Pulmonary artery endothelial cell (primary cell): ENCODE measurements at places on chromosomes 6 and 20.
A peak's percentile ranks its signal among the peaks of the same experiment; 100 is the strongest.

DNA sequence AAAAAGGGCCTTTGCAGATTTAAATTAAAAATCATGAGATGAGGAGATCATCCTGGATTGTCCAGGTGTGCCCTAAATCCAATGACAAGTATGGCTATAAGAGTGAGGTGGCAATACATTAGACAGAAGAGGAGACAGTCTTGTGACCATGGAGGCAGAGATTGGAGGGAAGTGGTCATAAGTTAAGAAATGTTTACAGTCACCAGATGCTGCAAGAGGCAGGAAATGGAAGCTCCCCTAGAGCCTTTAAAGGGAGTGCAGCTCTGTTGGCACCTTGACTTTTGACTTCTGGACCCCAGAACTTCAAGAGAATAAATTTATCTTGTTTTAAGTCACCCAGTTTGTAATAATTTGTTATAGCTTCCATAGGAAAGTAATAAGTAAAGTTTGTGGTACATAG lies 61.1 kb downstream of the HMGN3 start:
- no peak for DNase-seq

DNA sequence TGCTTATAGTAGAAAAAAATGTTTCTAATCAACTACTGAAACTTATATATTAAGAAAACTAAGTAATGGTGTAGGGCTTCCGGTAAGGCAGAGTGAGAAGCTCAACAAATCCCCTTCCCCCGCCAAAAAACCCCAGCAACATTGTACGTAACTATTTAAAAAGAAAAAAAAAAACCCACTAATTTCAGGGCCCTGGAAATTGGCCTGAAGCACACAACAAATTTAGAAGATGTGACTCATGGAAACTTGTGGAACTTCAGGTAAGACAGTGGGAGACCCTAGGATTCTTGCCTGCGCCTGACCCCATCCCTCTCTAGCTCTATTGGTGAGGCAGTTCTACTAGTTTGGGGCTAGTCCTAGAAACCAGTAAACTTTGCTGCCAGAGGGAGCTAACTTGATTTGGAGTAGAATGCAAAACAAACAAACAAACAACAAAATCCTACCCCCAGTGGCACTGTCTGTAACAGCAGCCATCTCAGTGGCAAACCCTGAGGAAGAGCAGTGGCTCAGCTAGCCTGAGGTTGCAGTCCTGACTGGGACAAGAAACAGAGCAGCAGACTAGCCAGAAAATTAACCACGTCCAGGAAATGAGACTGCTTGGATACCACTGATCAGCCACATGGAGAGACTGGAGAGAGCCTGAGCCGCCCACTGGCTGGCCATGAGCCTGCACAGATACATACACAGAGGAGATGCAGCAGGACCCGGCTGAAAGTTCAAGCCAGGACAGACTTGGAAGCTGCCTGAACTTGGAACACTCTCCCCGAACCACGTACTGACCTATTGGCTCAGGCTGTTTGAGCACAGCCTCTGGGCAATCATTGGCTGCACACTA lies 135.1 kb downstream of the TBXT start:
- no peak for DNase-seq

- DNase-seq = peak; percentile 82
Measured at GRCh38 chr20:33554914-33555420, 65.1 kb downstream of the CBFA2T2 start.

DNA sequence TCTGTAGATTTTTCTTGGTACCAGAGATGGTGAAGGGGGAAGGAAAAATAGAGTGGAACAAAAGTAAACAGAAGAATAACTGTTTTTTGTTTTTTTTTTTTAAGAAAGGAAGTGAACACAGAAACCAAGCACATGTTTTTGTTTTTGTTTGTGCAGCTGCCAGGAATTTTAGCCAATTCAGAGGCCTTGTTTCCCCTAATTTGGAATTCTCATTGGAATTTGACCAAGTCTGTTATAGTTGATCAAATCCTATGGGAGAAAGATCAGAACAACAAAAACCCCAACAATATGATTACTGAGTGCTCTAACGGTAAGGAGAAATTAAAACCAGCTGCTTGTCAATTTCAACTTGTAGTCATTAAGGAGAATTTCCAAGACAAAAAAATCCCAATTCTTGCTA lies 18.2 kb upstream of the IL22RA2 start:
- no peak for DNase-seq

- DNase-seq = no peak
Measured at GRCh38 chr6:13764996-13765395, 49.4 kb downstream of the MCUR1 start.

- peak; percentile 96 for DNase-seq
Measured at GRCh38 chr6:11207199-11207968, 25.1 kb downstream of the NEDD9 start.

- DNase-seq = no peak
Measured at GRCh38 chr6:139194740-139195139, 59.9 kb downstream of the HECA start.

GRCh38 chr20:34401741-34402455 lies 38.8 kb downstream of the ITCH start:
- DNase-seq = no peak

DNA sequence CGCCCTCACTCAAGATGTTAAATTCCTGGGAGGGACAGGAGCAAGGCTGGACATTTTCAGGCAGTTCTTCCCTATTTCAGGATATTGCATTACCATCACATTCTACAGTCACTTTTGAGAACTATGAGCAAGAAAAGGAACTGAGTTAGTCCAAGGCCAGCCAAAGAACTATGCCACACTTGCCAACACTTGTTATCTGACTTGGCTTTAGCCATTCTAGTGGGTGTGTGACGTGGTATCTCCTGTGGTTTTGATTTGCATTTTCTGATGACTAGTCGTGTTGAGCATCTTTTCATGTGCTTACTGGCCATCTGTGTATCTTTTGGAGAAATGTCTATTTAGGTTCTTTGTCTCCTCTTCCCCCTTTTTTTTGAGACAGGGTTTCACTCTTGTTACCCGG lies 12.0 kb downstream of the XRN2 start:
- DNase-seq = no peak

GRCh38 chr6:149130090-149130489 lies 187.4 kb upstream of the TAB2 start:
- DNase-seq = no peak

GRCh38 chr6:87139236-87139635 lies 16.1 kb upstream of the ZNF292 start:
- DNase-seq = peak; percentile 10

DNA sequence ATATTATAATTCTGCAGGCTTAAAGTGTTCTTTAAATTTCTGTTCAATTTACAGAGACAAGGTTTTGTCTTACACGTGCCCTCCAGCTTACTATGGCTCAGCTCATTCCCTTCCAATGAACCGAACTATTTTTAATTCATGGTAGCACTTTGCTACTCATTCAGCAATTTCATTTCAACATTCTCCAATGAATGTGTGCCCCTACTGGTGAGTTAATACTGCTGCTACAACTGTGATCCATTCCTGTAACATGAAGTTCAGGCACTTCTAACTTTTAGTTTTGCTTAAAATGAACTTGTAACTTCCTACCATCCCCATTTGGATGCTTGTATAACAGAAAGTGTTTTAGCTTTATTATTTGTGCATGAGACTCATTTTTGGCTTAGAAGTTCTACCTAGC lies 99.7 kb downstream of the F13A1 start:
- DNase-seq = no peak

DNA sequence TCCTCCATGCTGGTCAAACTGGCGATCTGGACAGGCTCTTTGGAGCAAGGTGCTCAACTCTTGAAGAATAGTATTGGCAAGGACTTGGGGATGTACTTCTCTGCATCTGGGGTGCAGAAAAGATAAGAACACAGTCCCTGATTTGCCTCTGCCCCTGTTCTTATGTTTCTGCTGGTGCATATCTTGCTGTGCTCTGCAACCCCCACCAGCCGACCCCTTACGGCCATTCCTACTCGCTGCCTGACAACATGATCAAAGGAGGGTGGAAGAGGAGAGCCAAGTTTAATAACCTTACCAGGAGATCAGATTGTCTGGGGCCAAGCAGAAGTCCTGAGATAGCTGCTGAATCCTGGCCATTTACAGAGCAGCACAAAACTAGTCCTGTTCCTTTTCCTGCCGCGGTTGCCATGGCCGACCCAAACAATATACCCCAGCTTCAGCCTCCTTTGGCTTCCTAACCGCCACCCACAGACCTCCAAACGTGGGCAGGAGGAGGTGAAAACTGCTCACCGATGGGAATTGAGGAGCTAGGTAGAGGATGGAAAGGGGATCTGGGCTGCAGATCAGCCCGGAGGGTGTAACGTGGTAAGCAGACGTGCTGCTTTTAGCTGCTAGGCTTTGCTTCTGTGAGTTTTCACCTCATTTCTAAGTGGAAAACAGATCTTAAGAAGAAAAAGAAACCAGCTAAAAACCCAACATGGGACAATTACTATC lies 60.9 kb downstream of the ATXN1 start:
- DNase-seq = no peak

DNA sequence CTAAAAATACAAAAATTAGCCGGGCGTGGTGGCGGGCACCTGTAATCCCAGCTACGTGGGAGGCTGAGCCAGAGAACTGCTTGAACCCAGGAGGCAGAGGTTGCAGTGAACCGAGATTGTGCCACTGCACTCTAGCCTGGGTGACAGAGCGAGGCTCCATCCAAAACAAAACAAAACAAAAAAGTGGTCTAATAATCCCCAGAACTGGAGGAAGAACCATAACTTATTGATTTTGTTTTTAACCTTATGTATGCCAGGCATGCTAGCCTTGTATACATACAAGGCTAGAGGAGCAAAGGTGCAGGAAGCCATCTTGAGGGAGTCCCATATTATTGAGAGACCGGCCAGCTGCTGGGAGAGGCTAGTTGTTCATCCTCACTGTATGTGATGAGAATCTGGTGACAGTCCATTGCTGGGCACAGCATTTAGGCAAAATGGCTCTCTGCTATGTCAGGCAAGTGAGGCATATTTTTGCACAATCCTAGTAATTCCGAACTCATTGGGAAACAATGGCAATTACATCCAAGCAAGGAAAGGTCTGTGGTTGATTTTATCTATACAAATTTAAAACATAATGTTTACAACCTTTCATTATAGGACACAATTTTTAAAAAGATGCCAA lies 18.0 kb downstream of the HFE start:
- no peak for DNase-seq

DNA sequence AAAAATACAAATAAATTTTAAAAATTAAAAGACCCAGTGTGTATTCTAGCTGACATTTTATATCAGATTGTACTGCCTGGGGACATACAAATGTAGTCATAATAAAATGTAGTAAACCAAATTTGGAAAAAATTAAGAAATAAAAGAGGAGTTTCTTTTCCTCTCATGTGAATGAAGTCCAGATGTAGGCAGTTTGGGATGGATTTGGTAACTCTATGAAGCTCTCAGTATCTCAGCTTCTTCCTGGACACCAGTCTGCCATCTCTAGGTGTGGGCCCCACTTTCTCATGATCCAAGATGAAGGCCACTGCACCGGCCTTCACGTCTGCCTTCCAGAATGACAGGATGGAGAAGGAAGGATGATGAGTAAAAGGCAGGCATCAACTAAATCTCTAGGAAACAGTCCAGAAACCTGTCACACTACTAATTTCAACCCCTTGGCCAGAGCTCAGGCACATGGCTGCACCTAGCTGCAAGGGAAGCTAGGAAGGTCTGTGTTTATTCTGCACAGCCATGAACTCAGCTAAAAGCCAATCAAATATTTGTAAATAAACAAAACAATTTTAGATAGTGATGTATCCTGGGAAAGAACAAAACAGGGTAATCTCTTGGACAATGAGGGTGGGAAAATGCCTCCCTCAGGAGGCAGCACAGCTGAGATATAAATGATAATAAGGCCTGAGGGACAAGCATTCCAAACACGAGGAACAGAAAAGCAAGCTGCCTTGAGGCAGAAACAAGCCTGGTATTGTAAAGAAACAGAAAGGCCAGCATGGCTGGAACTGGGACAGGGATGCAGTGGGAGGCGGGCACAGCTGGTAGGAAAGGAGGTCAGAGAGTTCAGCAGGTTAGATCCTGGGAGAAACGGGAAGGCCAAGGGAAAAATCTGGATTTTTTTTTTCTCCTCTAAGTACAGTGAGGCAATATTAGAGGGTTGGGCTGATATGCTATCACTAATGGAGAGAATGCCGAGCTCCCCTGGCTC lies 88.5 kb upstream of the PTPN1 start:
- DNase-seq = no peak

- DNase-seq = no peak
Measured at GRCh38 chr6:97427648-97428047, 144.6 kb upstream of the MMS22L start.

GRCh38 chr6:37407948-37408347 lies 25.1 kb upstream of the CMTR1 start:
- DNase-seq = no peak

GRCh38 chr20:46126440-46127056 lies 8.4 kb downstream of the CD40 start:
- DNase-seq = no peak

GRCh38 chr6:107439406-107439805 lies 20.0 kb downstream of the PDSS2 start:
- no peak for DNase-seq

DNA sequence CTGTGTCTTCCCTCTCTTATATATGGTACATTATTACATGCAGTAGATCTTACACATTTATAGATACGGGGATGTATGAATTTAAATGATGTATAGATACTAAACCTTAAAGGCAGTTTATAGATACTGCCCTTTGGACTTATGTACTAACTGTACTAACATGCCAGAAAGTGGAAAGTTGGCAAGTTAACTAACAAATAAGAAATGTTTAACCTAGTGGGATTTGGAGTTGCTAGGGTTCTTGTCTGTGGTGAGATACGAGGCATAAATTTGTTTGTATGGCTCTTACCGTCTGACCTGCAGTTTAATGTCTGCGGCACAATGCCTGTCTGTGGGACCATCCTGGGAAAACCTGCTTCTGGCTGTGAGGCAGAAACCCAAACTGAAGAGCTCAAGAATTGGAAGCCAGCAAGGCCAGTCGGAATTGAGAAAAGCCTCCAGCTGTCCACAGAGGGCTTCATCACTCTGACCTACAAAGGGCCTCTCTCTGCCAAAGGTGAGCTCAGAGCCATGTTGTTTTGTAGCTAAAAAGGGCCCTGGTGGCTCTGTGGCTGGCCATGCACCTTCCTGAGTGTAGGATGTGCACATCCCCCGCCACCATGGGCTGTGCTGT lies 62.9 kb upstream of the SLC22A1 start:
- no peak for DNase-seq

DNA sequence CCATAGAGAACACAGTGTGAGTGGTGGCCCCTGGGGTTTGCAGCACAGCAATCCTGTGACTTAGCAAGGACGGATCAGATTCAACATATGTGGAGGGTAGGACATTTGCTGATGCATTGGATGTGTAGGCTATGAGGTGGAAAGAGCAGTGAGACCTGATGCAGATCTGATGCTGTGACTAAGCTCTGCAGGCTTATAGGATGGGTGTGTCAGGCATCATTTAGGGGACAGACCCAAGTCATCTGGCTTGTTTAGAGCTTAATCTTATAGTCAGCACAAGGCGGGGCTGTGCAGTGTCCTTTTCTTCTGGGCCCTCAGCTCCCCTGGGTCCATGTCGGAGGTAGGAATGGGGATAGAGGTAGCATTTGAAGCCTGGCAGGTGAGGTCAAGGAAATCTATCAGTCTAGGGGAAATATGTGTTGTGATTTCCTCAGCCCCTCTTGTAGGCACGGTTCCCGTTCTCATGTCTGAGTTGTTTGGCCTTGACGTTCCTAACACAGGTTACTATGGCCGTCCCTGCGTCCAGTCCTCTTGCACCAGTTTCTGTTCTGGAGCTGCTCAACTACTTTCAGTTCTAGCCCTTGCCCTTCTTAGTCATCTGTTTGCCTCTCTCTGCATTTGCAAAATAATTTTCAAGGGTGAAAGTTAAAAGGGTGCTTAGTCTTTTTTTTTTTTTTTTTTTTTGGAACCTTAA lies 15.6 kb upstream of the MAPRE1 start:
- no peak for DNase-seq

- peak; percentile 88 for DNase-seq
Measured at GRCh38 chr20:44730441-44730840, 15.2 kb upstream of the KCNK15 start.

GRCh38 chr6:30761791-30762429 lies 17.6 kb upstream of the IER3 start:
- DNase-seq = no peak
